Stimulated activated CD4-positive, alpha-beta T cell treated with anti-CD3 and anti-CD28 coated beads, Interleukin-4, amount 100 ng/mL, for 4 hours (primary cell): ENCODE measurements at places on chromosomes 13 and 19.
A peak's percentile ranks its signal among the peaks of the same experiment; 100 is the strongest.

DNA sequence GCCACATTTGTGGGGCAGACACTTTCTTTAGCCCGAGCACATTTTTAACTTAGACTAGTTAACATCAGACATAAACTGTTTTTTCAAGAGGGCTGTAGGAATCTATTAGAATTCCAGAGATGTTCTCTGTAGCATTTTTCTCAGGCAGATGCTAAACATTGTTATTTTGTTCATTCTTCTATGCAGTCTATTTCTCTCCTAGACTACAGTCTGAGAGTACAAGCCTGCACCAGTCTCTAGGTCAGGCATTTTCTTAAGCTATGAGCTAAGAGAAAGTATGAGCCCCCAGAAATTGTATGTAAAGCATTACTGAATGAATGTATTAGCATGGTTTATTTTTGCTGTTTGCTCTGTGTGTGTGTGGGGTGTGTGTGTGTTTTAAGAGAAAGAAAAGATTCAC is 923 bp upstream of the C13orf42 start:
- no peak for DNase-seq

- no peak for DNase-seq
Measured at GRCh38 chr13:43110036-43110435, 86.7 kb downstream of the DNAJC15 start.

DNA sequence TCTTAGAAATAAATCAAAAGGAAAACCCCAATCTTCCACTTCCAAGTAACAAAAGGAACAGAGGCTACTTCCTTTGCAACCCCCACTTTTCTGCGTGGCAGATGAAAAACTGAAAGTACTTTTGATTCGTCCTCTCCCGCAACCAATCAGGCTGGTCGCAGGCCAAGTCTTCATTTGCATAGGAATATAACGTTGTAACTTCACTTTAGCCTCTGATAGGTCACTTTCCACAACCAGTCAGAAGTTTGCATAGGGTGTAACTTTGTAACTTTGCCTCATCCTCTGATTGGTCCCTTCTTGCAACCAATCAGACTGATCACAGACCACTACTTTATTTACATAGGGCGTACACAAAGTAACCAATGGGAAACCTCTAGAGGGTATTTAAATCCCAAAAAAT is 37.2 kb downstream of the TGDS start:
- DNase-seq, result peak; percentile 19

DNA sequence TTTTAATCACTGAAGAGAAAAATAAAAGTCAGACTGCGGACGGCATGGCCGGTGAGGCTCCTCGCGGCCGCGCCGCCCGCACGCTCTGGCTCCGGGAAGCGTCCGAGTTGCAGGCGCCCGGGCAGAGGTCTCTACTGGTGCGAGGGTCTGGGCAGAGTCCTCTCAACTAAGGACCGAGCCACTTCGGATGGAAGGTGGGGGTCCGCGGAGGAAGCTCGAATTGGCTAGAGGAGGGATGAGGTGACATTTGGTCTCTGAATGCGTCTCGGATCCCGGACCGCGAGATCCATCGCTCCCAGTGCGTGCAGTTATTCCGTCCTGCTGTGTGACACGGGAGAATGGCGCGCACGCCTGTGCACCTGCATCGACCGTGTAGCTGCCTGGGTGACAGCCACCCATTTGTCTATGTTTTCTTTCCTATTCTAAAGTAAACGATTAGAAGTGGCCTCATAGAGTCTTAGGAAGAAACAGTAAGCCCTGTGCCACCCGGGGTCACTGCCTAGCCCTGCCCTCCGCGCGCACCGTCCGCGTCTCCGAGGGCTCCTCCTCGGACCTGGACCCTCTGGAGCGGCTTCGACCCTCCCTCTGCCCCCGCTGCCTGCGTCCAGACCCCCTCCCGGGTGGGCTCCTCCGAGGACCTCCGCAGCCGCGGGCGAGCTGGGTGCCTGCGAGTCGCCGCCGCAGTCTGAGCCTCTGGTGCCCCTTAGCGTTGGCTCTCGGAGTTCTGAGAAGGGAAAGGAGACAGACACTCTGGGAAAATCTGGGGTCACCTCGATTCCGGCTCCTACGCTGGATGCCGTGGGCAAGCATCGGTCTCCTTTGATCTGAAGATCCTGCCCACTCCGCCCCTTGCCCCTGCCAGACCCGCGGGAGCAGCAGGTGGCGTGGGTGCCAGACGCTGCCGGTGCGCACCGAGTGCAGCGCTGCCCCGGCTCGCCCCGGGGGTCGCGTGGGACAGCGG is 347.4 kb downstream of the LIG4 start:
- DNase-seq, result no peak

DNA sequence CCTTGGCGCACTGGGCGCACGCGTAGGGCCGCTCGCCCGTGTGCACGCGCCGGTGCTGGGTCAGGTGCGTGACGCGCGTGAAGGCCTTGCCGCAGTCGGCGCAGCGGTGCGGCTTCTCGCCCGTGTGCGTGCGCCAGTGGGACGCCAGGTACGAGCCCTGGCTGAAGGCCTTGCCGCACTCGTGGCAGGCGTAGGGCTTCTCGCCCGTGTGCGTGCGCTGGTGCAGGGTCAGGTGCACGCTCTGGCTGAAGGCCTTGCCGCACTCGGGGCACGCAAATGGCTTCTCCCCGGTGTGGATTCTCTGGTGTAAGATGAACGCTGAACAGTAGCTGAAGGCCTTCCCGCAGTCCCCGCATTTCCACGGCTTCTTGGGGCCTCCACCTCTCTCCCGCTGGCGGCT is 7.0 kb downstream of the ZNF835 start:
- DNase-seq, result no peak

DNA sequence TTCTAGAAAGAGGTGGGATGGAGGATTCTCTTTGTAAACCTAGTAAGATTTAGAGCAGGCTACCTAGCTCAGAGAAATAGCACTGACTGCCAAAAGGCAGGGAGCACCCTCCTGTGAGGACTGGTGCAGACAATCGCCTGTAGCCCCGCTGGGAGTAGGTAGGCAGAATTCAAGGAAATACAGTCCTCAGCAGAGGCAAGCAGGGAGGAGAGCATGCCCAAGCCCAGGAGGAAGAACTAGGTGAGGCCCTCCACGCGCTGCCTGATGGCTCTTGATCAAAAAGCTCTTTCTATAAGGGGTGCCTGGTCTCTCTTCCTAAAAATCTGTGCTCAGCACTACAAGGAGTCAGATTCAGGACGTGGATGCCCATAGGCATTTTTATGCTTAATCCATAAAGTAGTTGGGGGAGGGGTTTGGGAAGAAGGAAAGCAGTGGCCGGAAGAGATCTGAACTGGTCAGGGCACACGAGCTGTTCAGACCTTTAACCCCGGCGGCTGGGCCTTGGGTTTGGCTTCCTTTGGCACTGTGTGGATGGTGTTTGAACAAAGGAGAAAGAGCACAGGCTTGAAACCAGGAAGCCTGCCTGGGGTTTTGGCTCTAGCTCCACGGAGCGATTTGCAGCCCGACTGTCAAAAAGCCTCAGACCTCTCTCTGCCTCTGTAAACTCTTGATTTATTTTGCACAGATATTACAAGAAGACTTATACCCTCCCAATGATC is 320.6 kb downstream of the FOXO1 start:
- DNase-seq, result no peak

- no peak for DNase-seq
Measured at GRCh38 chr13:32001154-32001768, 30.3 kb upstream of the FRY start.

DNA sequence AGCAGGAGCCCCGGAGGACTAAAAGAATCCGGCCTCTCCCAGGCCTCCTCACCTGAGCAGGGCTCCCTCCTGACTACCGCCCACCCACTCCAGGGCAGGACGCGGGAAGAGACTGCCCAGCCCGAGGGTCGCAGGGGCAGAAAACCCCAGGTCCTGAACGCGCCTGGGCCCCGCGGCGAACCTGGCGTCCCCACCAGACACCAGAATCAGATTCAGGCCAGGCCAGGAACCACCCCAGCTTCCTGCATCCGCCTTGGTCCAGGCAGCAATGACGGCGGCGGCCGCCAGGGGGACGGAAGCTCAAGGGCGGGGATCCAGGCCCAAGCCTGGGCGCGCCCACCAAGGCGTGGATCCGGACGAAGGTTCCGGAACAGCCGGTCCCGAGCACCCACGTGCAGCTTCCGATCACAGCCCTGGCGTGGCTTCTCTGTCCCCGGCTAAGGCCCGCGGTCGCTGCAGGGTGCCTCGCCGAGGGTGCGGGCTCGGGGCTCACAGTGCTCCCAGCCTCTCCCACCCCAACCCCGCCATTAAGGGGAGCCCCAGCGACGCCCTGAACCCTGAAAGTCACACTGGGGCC is 3.6 kb downstream of the LGALS7 start:
- DNase-seq, result peak; percentile 84

GRCh38 chr13:72473321-72473720 is 254.1 kb downstream of the MZT1 start:
- DNase-seq, result no peak

- DNase-seq, result peak; percentile 36
Measured at GRCh38 chr13:100506154-100506553, 82.4 kb downstream of the GGACT start.

- no peak for DNase-seq
Measured at GRCh38 chr13:75512253-75512652, 25.4 kb downstream of the COMMD6 start.

- DNase-seq, result no peak
Measured at GRCh38 chr19:55649268-55650125, 1.5 kb downstream of the CCDC106 start.

DNA sequence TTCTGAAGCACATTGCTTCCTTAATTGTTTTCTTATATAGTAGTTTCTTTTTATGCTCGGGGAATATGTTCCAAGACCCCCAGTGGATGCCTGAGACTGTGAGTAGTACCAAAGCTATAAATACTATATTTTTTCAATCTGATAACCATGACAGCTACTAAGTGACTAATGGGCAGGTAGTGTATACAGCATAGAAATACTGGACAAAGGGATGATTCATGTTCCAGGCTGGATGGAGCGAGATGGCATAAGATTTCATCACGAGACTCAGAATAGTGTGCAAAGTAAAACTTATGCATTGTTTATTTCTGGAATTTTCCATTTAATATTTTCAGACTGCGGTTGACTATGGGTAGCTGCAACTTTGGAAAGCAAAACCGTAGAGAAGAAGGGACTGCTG is 47.9 kb upstream of the OLFM4 start:
- DNase-seq, result no peak

- no peak for DNase-seq
Measured at GRCh38 chr19:12756150-12756883, 4.7 kb downstream of the BEST2 start.

DNA sequence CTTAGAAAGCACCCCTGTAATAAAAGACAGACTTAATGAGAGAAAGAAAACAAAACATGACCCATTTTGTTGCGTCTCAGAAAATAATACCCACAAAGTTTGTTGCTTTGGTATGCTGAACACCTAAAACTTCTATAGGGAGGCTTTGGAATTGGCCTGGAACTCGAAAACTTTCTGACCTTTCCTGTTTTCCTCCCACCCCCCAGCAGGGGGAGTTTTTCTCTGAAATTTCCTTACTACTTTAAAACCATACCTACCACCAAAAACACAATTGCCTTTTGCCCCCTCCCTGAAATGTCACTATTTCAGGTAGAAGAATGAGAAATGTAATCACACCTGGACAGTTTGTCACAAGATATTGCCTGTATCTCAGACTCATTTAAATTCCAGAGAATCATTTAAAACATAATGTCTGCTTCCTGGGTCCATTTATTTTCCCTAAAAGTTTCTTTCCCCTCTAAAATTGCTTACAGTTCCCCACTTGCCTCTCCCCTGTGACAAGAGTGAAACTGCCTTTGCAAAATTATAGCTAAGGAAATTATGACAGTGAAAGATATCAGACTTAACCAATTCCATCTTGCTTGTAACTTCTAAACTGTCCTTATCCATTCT is 2700.2 kb downstream of the PCDH9 start:
- DNase-seq, result no peak

- DNase-seq, result no peak
Measured at GRCh38 chr13:28340272-28340793, 154.6 kb downstream of the FLT1 start.

DNA sequence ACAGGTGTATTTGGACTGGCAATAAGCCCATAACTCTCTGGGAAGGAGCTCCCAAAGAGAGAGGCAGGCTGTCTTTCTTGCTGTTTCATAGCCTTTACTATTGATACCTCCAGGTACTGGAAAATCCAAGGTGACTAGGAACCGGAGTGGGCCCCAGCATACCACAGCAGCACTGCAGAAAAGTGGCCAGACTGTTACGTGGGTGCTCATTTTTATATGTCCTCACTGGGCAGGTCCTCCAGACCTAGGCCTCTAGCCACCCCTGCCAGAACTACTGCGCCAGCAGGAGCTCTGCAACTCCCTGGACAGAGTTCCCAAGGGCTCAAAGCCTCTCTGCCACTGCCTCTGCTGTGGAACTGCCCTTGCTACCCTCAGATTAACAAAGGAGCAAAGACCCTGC is 46.4 kb downstream of the LIG4 start:
- no peak for DNase-seq

DNA sequence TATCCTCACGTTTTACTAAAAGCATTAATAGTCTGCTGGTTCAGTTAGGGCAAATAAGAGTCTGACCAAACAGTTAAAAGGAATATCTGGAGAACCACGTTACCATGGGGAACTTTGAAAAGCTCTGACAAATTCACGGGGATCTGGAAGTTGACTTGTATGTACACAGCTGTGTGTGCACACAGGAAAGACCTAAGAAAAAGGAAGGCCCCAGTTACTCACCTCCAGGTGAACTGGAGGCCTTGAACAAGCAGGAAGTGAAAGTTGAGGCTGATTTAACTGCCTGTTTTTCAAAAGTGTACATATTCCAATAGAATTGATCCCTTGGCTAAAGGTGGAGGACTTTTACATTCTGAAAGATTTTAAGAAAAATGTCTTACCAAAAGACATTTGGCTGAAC is 1891.6 kb upstream of the PCDH20 start:
- DNase-seq, result no peak

- DNase-seq, result no peak
Measured at GRCh38 chr19:49906879-49907564, 10.3 kb upstream of the IL4I1 start.

DNA sequence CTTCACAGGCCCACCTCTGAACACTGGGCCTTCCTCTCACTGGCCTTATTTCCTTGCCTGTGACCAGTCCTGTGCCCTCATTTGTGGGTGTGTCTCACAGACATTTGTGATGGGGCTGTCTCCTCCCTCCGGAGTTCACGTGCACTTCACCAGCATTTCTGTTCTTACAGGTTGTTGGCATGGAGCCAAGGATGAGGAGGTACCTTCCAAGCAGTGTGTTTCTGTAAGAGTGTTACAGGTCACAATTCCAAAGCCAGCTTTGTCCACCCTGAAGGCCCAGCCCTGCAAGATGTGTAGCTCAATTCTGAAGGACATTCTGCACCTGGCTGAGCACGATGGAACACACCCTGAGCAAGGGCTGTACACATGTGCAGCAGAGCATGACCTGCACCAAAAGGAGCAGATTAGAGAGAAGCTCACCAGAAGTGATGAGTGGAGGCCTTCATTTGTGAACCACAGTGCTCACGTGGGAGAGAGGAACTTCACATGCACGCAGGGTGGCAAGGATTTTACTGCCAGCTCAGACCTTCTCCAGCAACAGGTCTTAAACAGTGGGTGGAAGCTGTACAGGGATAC is 8.1 kb downstream of the ZNF749 start:
- no peak for DNase-seq

DNA sequence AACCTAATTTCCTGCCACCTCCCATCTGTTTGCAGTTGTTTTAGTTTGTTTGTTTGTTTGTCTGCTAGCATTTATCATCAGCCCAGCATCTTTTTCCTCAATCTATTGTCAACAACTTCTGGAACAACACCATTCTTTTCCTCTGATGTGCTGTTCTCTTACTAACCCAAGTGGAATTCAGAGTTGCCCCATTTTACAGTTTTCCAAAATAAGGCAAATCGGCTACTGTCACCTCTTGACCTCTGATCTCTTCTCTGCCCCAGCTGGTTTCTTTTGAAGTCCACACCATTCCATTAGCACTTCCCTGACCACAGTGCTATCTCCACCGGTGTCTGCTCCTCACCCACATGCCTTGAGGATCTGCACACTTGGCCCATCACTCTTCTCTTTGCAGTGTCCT is 102.4 kb downstream of the EFNB2 start:
- no peak for DNase-seq
